ENCODE measurements at places on chromosomes 2 and 18.

DNA sequence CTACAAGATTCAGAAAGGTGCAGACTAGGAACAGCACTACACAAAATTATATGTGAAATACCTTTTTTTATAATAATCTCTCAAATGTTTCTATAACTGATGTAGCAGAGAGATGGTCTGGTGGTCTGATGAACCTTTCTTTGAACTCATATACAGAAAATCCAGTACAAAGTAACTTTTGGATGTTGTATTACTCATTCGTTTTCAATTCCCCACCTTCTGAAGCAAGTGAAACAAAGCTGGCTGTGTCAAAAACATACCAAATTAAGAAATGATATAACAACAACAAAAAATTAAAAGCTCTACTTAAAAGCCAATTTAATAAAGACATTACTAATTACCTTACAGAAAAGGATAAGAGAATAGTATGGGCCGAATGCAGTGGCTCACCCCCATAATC lies 38.7 kb downstream of the MEMO1 start:
- no peak for DNase-seq

DNA sequence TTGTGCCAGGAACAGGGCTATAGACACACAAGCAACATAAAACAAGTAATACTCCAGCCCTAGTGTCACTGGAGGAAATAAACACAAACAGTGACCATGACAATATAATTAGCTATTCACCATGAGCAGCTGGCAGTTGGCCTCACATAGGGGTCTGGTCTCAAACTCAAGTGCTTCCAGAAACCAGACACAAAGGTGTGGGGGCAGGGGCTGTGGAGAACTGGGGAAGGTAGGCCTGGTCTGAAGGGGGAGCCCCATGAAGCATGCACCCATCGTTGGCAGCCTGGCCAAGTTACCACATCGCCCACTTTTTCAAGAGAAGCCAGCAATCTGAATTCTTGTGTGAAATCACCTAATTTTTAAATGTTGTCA lies 49.5 kb upstream of the SP3 start:
- no peak for DNase-seq

- DNase-seq: no peak
Measured at GRCh38 chr2:37472959-37473358, 128.5 kb downstream of the QPCT start.

GRCh38 chr18:3903337-3903736 lies 453.4 kb downstream of the TGIF1 start:
- no peak for DNase-seq

DNA sequence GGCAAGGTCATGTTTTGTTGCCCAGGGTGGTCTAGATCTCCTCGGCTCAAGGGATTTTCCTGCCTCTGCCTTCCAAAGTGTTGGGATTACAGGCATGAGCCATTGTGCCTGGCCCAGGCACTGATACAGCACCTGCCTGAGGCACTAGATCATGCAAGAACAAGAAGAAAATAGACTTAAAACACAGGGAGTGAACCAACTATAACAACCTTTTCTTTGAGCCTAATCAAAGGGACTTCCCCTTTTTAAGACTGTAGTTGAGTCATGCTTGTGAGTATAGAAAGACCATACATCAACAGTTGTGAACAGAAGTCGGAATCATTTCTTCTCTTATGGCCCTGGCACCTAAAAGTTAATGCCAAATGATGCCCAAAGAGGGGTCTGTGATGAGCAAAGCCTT lies 47.9 kb upstream of the MAPRE2 start:
- DNase-seq: no peak

Measured in esophagus squamous epithelium (tissue), 5 donors.